Caki2 (cell line): ENCODE measurements at places on chromosomes 4 and X. TPM values are rescaled to one million over a fixed set of nuclear protein-coding genes. Genes with fewer than 3 reads are reported as not detected.

REPS2 gene
- 0.03 and 0.17 TPM in 2 replicates for total RNA-seq

DNA sequence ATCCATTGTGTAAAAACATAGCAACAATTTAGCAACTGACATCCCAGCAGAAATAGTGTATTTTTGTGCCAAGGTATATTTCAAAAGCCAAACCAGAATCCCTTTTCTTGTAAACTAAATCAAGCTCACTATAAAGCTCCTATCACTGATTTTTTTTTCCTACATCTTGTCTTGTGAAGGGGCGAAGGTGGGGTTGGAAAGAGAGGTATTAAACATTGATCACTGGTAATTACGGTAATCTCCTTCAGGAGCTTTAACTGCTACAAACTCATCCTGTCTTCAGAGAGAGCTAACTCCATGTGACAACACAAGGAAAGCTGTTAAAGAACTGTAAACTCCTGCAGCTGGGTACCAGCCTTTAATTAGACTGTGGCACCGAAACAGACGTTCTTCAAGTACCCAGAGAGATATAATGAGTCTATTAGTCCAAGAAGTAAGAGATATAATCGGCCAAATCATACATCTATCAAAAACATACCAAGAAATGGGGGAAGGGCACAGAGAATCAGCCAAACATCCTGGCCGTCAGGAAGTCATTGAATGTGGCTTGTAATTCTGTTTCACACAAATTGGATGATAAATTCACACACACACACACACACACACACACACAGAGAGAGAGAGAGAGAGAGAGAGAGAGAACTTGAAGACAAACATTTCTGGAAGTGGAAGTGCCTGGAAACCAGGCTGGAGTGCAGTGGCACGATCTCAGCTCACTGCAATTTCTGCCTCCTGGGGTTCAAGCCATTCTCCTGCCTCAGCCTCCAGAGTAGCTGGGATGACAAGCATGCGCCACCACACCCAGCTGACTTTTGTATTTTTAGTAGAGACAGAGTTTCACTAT, 111.9 kb upstream of the PPARGC1A start:
- DNase-seq: no peak

DNA sequence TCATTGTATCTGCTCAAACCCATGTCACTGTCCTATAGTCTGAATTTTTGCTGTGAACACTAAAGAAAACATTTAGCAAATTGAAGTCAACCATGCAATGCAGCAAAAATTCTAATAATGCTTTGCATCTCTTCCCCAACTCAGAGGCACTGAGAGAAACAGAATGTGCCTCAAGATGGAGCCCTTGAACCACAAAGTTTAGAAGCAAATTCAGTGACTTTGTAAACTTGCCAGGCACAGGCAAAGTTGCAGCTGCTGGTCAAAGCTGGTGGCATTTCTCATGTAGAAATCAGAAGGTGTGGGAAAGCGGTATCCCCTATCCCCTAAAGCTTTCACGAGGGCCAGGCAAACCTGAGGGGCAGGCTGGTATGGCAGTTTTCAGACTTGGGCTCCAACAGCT, 121.7 kb upstream of the DIPK2B start:
- peak; percentile 57 for DNase-seq

- no peak for DNase-seq
Observed at GRCh38 chr4:172666711-172667368, 501.8 kb upstream of the GALNT7 start.

RHOH gene
- 0.24 TPM in 1 of 2 replicates, not detected in the other for total RNA-seq

NLGN4X gene
- 12.5 and 36.6 TPM in 2 replicates for total RNA-seq

JCHAIN gene
- not detected in 2 replicates for total RNA-seq
